ENCODE measurements at places on chromosomes 5 and 9. TPM values are rescaled to one million over a fixed set of nuclear protein-coding genes. Genes with fewer than 3 reads are reported as not detected.

DNA sequence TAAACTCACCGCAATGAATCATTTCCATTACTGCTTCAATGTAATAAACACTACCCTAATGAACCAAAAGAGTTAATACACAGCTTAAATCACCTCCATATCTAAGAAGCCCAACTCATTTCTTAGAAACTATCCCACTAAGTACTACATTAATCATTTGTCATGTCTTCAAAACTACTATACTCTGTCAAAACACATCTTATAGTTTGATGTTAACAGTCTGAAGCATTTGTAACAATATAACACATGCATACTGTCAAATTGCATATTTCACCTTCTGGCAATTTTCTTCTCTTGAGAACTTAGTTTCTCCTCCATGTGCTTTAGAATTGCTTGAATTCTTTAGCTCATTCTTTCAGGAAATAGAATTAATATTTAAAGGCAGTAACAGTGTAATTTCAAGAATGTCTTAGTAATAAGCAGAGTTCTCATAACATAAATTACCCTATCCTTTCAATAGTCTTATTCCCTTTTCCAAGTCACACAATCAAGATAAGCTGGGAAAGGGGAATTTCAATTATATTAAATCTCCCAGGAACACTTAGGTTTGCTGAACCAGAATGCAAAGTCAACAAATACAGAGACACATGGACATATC is 199.7 kb downstream of the ATPSCKMT start:
- DNase-seq, result no peak

Gene CDH9
- not detected for total RNA-seq

- no peak for DNase-seq
These were observed 4.0 kb upstream of the PCDHGA1 start for GRCh38 chr5:141326088-141326854.

- DNase-seq, result no peak
These were observed 320.3 kb downstream of the DMAC1 start for GRCh38 chr9:7479300-7479699.

Gene ORM2
- total RNA-seq, result not detected

- no peak for DNase-seq
These were observed 224.2 kb downstream of the NPR3 start for GRCh38 chr5:32935283-32935682.

DNA sequence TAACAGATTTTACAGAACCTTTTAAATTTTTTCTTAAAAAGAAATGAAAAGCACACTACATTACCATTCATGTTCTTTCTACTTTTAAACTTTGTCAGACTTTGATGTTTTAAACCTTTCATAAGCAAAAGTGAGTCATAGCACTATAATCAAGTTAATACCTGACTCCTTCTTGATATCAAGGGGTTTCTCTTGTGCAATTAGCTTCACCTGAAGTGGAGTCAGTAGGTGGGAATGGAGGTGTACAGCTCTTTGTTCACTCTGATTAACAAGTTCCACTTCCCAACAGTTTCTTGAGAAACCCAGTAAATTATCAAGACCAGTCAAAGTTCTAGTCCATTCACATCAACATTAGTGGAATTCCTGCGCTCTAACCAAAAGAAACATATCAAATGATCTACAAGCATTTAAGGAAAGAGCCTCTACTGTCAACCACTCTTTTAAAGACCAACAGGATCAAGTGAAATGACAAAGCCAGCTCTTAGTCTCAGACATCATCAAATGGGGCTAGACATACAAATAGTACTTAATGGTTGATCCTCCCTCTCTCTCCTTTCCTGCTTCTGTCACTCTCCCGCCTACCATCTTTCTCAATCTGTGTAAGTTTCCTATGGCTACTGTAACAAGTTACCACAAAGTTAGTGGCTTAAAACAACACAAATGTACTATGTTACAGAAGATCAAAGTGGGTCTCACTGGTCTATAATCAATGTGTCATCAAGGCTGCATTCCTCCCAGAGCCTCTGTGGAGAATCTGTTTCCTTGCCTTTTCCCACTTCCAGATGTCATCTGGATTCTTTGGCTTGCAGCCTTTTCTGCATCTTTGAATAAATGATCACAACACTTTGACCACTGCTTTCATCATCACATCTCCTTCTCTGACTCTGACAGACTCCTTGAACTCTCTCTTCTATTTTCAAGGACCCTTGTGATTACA is 68.0 kb downstream of the HINT1 start:
- no peak for DNase-seq

GRCh38 chr9:130933114-130934046 is 5.7 kb downstream of the FIBCD1 start:
- no peak for DNase-seq

Gene TPPP
- 0.19 TPM for total RNA-seq

GRCh38 chr9:133443982-133444381 is 15.8 kb upstream of the CACFD1 start:
- no peak for DNase-seq
